ENCODE measurements at places on chromosomes 2 and 18.
A peak's percentile ranks its signal among the peaks of the same experiment; 100 is the strongest.

DNA sequence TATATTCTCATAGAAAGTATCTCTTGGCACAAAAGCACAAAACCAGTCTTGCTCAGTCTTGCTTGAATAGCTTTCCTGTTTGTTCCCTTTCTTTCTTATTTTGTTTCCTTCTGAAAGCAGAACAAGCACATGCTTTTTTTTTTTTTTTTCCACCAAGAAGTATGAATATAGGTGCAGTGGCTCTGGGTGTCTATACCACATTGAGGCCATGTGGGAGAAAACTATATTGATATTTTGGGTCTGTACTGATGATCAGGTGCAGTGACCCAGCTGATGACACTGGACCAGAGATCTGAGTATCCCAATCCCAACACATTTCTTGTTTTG, 28.7 kb downstream of the GEMIN6 start:
- no peak for DNase-seq

DNA sequence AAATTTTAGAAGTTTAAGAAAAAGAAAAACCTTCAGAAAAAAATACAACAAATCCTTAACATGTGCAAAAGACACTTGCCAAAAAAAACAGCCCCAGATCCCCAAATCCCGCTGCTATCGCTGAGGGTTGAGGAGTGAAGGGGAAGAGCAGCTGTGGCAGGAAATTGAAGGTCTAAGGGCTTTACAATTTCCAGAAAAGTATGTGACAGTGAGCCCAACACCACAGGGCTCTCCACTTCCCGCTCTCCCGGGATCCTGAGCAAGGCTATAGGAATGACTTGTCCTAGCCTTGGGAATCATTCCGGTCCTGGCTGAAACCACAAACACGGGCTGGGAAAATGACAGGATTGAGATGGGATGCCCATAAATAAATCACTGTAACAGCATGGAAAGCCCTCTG, 191.4 kb downstream of the TMEM163 start:
- DNase-seq = no peak

DNA sequence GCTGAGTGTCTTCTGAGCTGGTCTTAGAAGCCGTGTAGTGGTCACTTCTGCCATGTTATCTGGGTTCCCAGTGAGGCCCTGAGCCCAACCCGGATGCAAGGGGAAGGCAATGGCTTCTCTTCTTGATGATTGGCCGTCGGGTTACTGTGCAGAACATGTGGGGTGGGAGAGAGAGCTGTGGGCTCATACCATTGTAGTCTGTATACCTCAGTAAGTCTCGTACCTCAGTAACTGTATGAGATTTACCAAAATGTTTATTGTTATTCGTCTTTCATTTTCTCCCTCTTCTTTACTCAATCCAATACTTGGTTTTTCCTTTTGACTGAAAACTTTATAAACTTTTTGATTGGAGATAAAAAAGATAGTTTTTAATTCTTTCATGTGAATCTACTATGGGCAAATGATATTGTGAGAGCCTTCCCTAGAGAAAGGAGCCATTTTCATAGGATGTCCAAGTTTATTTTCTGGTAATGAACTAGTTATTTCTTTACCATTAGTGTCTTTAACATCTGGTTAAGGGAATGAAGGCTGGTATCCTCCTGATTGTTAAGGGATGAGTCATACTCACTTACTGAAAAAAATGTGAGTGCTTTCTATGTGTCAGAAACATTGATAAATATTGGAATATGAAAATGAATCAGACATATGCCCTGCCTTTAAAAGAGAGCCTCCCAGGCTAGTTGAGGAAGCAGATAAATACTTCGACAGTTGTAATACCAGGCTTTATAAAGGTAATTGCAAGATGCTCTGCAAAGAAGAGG, 129.9 kb downstream of the PRPF40A start:
- no peak for DNase-seq

GRCh38 chr18:73840319-73840945, 307.2 kb downstream of the FBXO15 start:
- DNase-seq = no peak

- DNase-seq = no peak
Observed at GRCh38 chr2:167183931-167184330, 295.7 kb downstream of the XIRP2 start.

GRCh38 chr2:60550178-60550983, 3.1 kb downstream of the BCL11A start:
- peak; percentile 80 for DNase-seq
